ENCODE measurements at places on chromosomes 4 and X. TPM values are rescaled to one million over a fixed set of nuclear protein-coding genes. Genes with fewer than 3 reads are reported as not detected.

Gene ENPEP
- total RNA-seq = not detected

Gene FGF2
- total RNA-seq = 32.5 TPM

Gene EDA2R
- 14.9 TPM for total RNA-seq

Gene TMEM156
- total RNA-seq = 19.5 TPM

Gene TMEM255A
- 0.13 TPM for total RNA-seq

Gene CSAG3
- not detected for total RNA-seq

Gene HOPX
- not detected for total RNA-seq

Gene F9
- total RNA-seq = not detected

Gene MAGEB10
- not detected for total RNA-seq

Gene PCDH10
- total RNA-seq = 0.09 TPM

Gene KIT
- total RNA-seq = not detected

Gene HHIP
- total RNA-seq = 0.84 TPM

Gene TMEM154
- 0.18 TPM for total RNA-seq

Gene ASMT
- not detected for total RNA-seq

Gene GAGE2A
- total RNA-seq = not detected

Gene CDX4
- not detected for total RNA-seq

Gene IGSF1
- total RNA-seq = 0.39 TPM

Gene F8
- total RNA-seq = 5.5 TPM

Gene ADAM29
- total RNA-seq = not detected

Gene LRAT
- 0.07 TPM for total RNA-seq

Gene UGT2A3
- 0.08 TPM for total RNA-seq

Gene SSX3
- not detected for total RNA-seq

Gene MAGEA1
- not detected for total RNA-seq

Gene PROM1
- 0.04 TPM for total RNA-seq

Gene TMSB15C
- 0.31 TPM for total RNA-seq

Gene DGAT2L6
- total RNA-seq = not detected

Gene TLR10
- total RNA-seq = not detected

Gene MID1
- 59.8 TPM for total RNA-seq

Gene RBMX
- 228 TPM for total RNA-seq

Gene F8A2
- not detected for total RNA-seq

Gene RLIM
- 18.3 TPM for total RNA-seq

Gene MAGEA10
- 0.04 TPM for total RNA-seq

Gene CLDN34
- not detected for total RNA-seq

Gene CITED1
- total RNA-seq = 1.3 TPM

Gene BMX
- not detected for total RNA-seq

Gene NAP1L3
- 0.37 TPM for total RNA-seq

Gene BCORL1
- total RNA-seq = 8.4 TPM

Gene ACE2
- not detected for total RNA-seq

Measured in A549 treated with DMSO at 1 μM for 4 hours (cell line).